Osteoblast (primary cell): ENCODE measurements at places on chromosomes 6 and 20. TPM values are rescaled to one million over a fixed set of nuclear protein-coding genes. Genes with fewer than 3 reads are reported as not detected.

Gene BACH2
- 3.6 and 4.4 TPM in 2 replicates for total RNA-seq

Gene PI16
- 1.8 TPM in 2 replicates for total RNA-seq

Gene PHIP
- 23.9 and 24.5 TPM in 2 replicates for total RNA-seq

Gene RHAG
- not detected in 2 replicates for total RNA-seq

Gene GPR63
- total RNA-seq: under 0.01 TPM in 2 replicates

Gene KPNA5
- total RNA-seq: 10.6 and 11.2 TPM in 2 replicates

Gene PPDPF
- 52.2 and 85.4 TPM in 2 replicates for total RNA-seq

Gene AIF1
- total RNA-seq: 0.36 TPM in 1 of 2 replicates, not detected in the other

Gene GGT7
- total RNA-seq: 10.0 and 12.7 TPM in 2 replicates

Gene SMPD2
- 14.8 and 15.0 TPM in 2 replicates for total RNA-seq

Gene BMP2
- total RNA-seq: 1.8 TPM in 2 replicates

Gene FAM83C
- not detected in 2 replicates for total RNA-seq

Gene MAS1
- total RNA-seq: under 0.01 TPM in 1 of 2 replicates, not detected in the other

Gene TGM3
- total RNA-seq: not detected in 2 replicates

Gene LHFPL5
- total RNA-seq: not detected in 2 replicates

Gene IPCEF1
- 0.36 and 0.88 TPM in 2 replicates for total RNA-seq

Gene PRRC2A
- 49.2 and 52.2 TPM in 2 replicates for total RNA-seq

Gene BMP6
- total RNA-seq: 0.59 and 0.72 TPM in 2 replicates

Gene MAPK14
- total RNA-seq: 86.0 and 90.5 TPM in 2 replicates

Gene STX11
- 0.29 and 0.36 TPM in 2 replicates for total RNA-seq

Gene MYMX
- total RNA-seq: not detected in 2 replicates

Gene RSPH4A
- 0.36 and 0.59 TPM in 2 replicates for total RNA-seq

Gene HLA-DRB5
- not detected in 2 replicates for total RNA-seq

Gene CUL7
- 46.9 and 48.5 TPM in 2 replicates for total RNA-seq

Gene CALHM5
- total RNA-seq: 14.8 and 16.2 TPM in 2 replicates

Gene YIPF3
- total RNA-seq: 98.8 and 126 TPM in 2 replicates

Gene CCN2
- total RNA-seq: 221 and 272 TPM in 2 replicates

Gene OR2H2
- not detected in 2 replicates for total RNA-seq

Gene TSHZ2
- 3.5 and 3.6 TPM in 2 replicates for total RNA-seq

Gene OLIG3
- not detected in 2 replicates for total RNA-seq

Gene ID4
- 25.3 and 29.7 TPM in 2 replicates for total RNA-seq

Gene ARFGEF3
- total RNA-seq: under 0.01 TPM in 2 replicates
